SK-N-DZ (cell line): ENCODE measurements at places on chromosomes 1 and 21.

DNA sequence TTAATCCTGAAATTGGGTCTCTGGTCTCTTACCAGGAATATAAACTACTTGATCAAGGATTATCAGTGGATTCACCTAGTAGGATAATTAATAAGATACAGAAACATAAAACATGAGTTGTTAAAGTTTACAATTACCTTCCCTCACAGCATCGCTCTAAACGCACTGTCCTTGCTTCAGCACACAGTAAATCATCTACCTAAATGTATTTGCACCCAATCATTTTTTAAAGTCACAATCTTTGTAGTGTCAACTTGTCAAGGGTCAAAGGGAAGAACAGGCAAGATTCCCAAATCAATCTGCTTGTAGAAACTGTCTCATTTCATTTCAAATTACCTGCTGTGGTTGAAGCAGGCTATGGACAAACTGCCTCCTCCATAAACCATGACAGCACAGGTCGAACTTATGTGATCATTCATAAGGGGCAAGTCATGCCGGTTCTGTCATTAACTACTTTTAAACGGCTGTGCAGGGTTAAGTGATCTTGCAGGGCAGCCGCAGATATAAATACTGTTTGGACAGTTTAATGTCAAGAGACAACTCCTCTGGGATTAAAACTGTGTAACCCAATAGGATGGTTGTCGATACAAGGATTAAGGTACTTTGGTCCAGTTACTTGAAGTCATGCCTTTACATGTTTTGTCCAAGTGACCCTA is 93.6 kb downstream of the ZNF281 start:
- no peak for DNase-seq

GRCh38 chr1:84297546-84298244 is 3.8 kb upstream of the SAMD13 start:
- no peak for DNase-seq

DNA sequence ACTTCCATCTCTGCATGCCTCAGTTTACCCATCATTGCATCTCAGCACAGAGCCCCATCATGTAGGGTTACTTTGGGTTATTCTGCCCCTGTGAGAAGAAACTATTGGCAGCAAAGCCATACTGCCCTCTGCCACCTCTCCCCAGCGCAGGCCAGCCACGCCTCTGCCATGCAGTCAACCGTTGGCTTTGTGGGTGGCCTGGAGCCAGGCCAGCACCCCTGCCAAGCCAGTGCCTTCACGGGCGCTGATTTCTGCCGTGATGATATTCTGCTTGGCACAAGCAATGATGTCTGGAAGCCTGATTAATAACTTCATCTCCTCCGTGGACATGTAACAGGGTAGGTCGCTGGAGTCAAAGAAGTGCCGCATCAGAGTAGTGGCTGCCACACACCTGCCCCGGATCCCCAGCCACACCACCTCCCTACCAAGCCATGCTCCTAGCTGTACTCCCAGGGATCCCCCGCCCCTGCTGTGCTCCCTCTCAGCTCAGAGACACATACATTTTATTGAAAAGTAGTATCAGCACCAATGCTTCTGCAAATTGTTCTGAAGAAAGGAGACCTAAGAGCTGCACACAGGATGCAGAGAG is 15.0 kb upstream of the CEP85 start:
- no peak for DNase-seq

- no peak for DNase-seq
Measured at GRCh38 chr1:150925080-150925479, 1.1 kb upstream of the SETDB1 start.

DNA sequence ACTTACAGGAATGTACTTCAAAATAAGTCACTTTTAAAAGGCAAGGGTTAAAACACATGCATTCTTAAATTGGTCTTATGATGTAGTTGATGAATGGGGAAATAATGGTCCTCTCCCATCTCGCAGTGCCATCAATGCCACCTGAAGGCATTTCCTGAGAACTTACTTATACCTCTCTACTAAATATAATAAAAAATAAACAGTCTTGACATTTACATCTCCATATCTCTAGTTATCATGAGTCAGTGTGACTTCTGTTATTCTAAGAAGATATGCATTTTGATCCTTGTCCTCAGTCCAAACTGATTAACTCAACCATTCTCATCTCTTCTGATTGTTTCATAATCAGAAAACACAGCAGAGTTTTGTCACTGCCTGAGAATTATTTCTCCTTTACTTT is 253.9 kb downstream of the USH2A start:
- DNase-seq, result no peak

GRCh38 chr1:4655674-4656532 is 1.5 kb downstream of the AJAP1 start:
- DNase-seq, result no peak

GRCh38 chr1:180947499-180947885 is 34.8 kb downstream of the KIAA1614 start:
- no peak for DNase-seq

GRCh38 chr1:90193116-90193515 is 198.2 kb downstream of the ZNF326 start:
- DNase-seq, result no peak

DNA sequence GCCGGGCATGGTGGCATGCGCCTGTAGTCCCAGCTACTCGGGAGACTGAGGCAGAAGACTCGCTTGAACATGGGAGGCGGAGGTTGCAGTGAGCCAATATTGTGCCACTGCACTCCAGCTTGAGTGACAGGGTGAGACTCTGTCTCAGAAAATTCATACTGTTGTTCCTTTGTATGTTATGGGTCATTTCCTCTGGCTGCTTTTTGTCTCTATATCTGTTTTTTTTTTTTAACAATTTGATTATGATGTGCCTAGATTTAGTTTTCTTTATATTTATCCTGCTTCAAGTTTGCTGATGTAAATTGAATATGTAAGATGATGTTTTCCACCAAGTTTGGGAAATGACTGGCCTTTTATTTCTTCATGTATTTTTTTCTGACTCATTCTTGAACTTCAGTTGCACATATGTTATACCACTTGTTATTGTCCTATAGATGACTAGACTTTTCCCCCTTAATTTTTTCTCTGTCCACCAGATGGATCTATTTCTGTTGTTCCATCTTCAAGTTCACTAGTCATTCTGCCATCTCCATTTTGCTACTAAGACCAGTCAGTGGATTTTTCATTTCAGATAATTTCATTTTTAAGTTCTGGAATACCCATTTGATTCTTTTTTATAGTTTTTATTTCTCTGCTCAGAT is 173.5 kb downstream of the GALNT2 start:
- DNase-seq, result no peak

DNA sequence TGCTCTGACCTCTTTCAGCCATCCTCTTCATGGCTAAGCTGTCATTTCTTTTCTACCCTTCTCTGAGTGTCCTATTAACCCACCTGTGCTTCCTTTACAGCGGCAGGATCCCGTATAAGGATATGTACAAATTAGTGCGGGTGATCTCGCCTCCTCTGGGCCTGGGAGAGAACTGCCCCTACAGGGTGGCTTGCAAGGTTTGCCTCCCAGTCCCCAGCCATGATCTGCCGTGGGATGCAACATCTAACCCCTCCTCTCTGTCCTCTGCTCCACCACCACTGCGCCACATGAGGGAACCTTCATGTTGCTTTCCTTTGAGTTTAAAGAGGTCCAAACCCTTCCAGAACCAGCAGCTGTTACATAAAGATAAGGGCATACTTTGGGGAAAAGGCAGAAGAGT is 282.2 kb downstream of the ZNF648 start:
- no peak for DNase-seq

DNA sequence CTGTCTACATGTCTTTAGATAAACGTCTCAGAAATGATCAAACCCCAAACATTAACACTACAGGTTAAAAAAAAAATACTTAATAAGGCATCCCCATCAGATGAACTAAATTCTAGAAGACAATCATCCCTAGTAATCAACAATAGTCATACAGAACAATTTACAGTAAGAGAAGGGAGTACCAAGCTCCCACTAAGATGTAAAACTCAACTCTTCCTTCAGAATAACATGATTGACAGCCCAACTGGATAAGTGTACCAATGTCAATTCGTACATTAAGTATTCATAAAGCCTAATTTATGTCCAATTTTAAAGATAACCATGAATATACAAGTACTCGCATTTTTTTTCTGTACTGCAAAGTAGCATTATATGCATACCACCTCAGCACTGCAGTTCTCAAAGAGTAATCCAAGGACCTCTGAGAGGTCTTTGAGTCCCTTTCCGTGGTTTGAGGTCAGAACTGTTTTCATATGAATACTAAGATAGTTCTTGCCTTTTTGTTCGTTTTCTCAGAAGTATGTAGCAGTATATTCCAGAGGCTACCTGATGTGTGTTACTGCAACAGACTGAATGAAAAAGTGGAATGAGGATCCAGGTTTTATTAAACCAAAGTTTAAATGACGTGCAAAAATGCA is 6.6 kb downstream of the SCAF4 start:
- no peak for DNase-seq

GRCh38 chr1:52852854-52853253 is 10.3 kb downstream of the ZYG11A start:
- DNase-seq, result no peak

GRCh38 chr1:58312971-58313563 is 233.5 kb downstream of the OMA1 start:
- DNase-seq, result no peak

- no peak for DNase-seq
Measured at GRCh38 chr1:195218428-195219212, 1389.6 kb downstream of the KCNT2 start.

DNA sequence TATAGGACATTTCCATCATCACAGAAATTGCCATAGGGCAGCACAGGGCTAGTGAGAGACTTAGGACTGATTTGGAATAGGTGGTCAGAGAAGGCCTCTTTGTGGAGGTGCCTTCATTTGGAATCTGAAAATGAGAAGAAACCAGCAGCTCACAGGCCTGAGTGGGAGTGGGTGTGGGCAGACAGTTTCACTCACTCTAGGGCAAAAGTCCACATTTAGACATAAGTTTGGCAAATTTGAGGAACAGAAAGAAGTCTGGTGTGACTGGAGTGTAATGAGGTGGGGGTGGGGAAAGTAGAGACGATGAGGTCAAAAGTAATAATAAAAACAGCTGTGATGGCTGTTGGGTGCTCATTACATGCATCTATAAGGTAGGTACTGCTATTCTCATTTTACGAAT is 22.4 kb upstream of the BCAR3 start:
- DNase-seq, result no peak

- no peak for DNase-seq
Measured at GRCh38 chr1:93549811-93550210, 101.9 kb downstream of the FNBP1L start.

GRCh38 chr1:229094476-229095311 is 176.2 kb upstream of the RAB4A start:
- DNase-seq, result no peak

DNA sequence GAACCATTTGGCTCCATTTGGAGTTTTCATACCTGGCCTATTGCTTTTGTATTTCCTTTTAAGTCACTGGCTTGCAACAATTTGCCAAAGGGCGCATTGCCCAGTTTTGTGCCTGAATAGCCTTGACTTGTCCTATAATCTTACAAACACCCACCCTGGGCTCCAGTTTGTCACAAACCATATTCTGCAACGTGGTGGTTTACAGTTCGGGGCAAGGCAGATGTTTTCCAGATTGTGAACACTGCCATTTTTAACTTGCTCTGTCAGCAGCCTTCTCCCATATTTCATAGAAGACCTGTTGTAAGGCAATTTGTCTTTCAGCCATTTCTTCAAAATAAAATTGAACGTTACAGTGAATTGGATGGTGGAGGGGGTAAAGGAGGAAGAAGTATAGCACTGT is 53.2 kb upstream of the UBE2U start:
- DNase-seq, result no peak

DNA sequence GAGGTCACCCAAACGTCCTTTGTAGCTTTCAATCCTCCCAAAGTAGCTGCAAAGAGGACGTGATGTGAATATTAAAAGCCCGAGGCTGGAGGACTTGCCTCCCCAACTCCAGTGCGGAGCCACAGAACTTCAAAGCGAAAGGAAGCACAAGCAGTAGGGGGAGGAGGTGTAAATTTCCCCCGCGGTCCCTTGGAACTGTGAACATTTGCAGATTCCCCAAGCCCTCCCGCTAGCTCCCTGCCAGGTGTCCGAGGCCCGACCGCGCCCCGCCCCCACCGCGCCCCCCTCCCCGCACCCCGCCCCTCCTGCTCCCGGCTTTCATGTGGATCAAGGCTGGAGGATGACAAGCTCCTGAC is 41.5 kb upstream of the HAO2 start:
- DNase-seq, result no peak

DNA sequence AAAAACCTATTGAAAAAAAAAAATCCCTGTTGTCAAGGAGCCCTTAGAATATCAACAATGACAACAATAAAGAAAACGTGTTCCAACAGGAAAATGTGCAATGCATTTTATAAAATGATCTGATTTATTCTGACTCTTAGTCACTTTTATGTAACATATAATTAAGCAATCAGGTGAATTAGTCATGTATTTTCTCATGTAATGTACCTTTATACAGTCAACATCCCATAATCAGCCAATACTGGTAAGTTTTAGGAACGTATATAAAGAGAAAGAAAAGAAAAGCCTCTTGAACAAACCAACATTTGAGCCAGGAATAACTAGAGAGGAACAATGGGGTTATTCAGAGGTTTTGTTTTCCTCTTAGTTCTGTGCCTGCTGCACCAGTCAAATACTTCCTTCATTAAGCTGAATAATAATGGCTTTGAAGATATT is at the start of gene CLCA4:
Gene CLCA4, plus strand, starts transcription at position 292 of the 435 bp plus-strand sequence. Its CDS starts 42 bp downstream, at position 334.
- DNase-seq, result no peak

GRCh38 chr1:61604261-61604660 is 120.7 kb downstream of the TM2D1 start:
- DNase-seq, result no peak

DNA sequence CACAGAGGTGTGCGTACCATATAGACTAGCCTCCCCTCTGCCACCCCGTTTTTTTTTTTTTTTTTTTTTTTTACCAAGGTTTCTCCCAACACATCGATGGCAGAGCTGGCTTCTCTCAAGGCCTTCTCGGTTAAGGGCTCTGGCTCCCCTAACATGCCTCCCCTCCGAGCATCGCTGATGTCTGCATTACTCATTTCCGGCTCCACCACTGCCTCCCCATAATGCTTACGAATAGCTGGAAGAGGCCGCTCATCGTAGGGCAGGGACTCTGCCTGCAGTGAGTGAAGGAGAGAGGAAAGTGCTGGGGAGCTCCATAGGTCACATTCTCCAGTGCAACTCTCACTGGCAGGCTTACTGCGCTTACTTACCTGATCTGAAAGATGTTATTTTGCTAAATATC is 20.6 kb downstream of the CEP104 start:
- no peak for DNase-seq

- no peak for DNase-seq
Measured at GRCh38 chr1:203425663-203425975, 50.0 kb upstream of the PRELP start.
